Activated CD8-positive, alpha-beta T cell treated with anti-CD3 and anti-CD28 coated beads for 36 hours (primary cell): ENCODE measurements at places on chromosomes 6 and 20. TPM values are rescaled to one million over a fixed set of nuclear protein-coding genes. Genes with fewer than 3 reads are reported as not detected.

Gene C6orf163
- 1.4 TPM for total RNA-seq

Gene VGLL2
- total RNA-seq, result not detected

Gene PPP1R16B
- 74.9 TPM for total RNA-seq

Gene PRND
- not detected for total RNA-seq

Gene BTN1A1
- total RNA-seq, result not detected

DNA sequence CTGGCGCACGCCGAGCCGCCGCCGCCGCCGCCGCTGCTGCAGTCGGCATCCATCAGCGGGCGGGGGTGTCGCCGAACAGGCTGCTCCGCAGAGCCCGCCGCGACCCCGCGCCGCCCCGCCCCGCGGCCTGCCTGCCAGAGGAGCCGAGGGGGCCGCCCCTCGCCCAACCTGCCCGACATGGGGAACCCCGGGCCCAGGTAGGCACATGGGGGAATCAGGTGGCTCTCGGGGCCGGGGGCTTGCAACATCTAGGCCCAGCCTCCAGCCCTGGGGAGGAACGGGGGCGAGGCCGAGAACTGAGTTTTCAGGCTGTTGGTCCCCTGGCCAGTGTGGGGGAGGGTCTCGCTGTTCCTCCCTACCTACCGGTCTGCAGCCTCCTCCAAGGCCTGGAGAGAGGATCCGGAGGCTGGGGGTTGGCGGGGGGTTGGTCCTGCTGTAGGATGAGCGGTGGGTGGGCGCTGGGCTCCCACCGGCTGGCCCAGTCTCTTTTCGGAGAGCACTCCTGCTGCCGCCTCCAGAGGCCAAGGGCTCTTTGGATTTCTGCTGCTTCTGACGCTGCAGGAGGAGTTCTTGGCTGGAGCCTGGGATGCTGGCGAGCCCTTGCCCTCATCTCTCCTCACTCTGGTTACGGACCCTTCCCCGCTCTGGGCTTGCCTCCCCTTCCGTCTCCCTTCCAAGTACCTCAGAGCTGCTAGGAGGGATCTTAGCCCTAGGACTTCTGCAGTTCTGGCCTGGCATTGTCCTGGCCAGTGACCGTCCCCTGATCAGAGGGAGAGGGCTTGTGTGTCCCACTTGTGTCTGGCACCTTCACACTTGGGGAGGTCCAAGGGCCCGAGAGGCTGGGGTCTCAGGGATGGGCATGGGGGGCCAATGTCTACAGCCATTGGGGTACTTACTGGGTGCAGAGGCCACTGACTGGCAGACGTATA, at the start of gene EPB41L1:
EPB41L1 (plus strand) TSS at position 41 of the 929 bp plus-strand sequence. CDS start 19,038 bp downstream, outside the sequence.
- H3K27me3 ChIP-seq, result peaks cover 16% of the 10 kb centered on the region
- peak within 1 kb of the TSS; percentile 45 for H3K4me3 ChIP-seq
- no peak within 1 kb of the TSS for H3K27ac ChIP-seq
- no peaks in the 10 kb centered on the region for H3K36me3 ChIP-seq
- peaks cover 5% of the 10 kb centered on the region for H3K4me1 ChIP-seq

- H3K36me3 ChIP-seq, result peaks cover 3% of the 10 kb centered on the region
- H3K27me3 ChIP-seq, result no peaks in the 10 kb centered on the region
- H3K4me1 ChIP-seq, result peaks cover 19% of the 10 kb centered on the region
- no peak overlapping the region for H3K27ac ChIP-seq
Observed at GRCh38 chr6:143647191-143647590, 30.6 kb upstream of the PHACTR2 start.

DNA sequence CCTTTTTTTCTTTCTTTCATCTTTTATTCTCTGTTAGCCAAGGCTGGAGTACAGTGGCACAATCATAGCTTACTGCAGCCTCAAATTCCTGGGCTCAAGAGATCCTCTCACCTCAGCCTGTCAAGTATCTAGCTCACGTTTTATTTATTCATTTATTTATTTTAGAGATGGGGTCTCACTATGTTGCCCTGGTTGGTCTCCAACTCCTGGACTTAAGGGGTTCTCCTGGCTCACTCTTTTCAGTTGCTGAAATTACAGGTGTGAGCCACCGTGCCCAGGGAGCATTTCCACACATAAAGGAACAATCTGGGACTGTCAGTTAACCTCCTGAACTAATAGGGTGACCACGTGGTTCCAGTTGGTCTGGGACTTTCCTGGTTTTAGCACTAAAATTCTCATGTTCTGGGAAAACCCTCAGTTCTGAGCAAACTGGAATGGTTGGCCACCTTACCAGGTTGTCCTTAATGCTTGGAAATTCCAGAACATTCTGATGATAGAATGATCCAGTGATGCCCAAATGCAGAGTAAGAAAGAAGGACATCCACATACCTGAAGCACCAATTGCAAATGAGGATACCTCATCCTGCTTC, 105.5 kb upstream of the ZNF217 start:
- no peak overlapping the region for H3K4me3 ChIP-seq
- peaks cover 1% of the 10 kb centered on the region for H3K36me3 ChIP-seq
- no peak overlapping the region for H3K27ac ChIP-seq
- no peaks in the 10 kb centered on the region for H3K27me3 ChIP-seq
- H3K4me1 ChIP-seq, result peaks cover 18% of the 10 kb centered on the region

DNA sequence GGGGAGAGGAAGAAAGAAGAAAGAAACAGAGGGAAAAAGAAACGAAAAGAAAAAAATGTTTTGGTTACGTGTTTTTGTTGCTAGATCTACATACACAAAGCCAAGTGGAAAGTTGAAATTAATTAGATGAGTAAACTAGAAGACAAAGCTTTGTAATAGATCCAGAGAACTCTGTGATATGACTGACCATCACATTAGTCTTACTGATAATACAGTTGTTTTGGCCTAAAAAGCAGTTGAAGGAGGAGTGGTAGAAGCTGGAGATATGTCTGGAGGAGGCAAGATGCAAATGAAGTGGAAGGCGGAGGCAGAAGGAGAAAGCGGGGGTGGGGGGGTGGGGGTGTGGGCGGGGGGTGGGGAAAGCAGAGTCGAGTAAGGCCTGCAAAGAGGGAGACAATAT, 500.1 kb upstream of the ID4 start:
- H3K27ac ChIP-seq, result no peak overlapping the region
- no peaks in the 10 kb centered on the region for H3K36me3 ChIP-seq
- no peaks in the 10 kb centered on the region for H3K27me3 ChIP-seq
- DNase-seq, result no peak
- no peaks in the 10 kb centered on the region for H3K4me1 ChIP-seq
- H3K4me3 ChIP-seq, result no peak overlapping the region

DNA sequence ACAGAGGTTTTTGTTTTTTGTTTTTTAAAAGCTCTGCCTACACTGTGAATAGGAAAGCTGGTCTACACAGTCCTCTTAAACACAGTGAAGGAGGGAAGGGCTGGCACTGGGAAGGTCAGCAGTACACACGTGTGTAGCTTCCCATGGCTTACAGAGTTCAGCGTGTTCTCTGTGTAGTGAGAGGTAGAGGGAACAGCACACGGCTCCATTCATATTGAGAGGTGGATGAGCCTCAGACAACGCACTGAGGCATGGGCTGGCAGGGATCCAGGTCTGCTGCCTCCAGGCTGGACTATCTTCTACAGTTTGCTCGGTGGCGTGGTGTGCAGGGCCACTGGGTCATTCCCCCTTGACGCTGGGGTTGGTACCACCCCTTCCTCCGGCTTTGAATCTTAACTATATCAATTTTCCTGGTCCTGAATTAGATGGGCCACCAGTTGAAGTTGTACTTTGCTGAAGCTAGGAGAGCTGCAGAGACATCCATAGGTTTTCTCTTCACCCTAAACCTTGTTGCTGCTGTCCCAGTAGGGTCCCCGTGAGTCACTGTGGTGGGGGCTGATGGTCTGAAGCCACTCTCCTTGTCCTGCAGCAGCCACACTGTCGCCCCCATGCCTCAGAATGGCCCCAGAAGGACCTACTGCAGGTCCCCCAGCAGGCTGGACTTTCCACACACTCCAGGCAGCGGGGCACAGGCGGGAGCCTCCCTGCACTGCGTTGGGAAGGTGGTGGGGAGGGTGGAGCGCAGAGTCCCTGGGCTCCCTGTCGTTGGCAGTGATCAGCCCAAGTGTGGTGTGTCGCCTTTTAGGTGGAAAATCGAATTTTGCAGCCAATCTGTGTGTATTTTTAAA, 2.0 kb downstream of the ARFGAP1 start:
- H3K27ac ChIP-seq, result no peak overlapping the region
- peaks cover 5% of the 10 kb centered on the region for H3K36me3 ChIP-seq
- H3K4me1 ChIP-seq, result peaks cover 21% of the 10 kb centered on the region
- DNase-seq, result no peak
- H3K4me3 ChIP-seq, result peak overlapping the region; percentile 14
- no peaks in the 10 kb centered on the region for H3K27me3 ChIP-seq

GRCh38 chr20:57593134-57593886, 26.9 kb downstream of the ZBP1 start:
- H3K4me1 ChIP-seq, result no peaks in the 10 kb centered on the region
- no peaks in the 10 kb centered on the region for H3K36me3 ChIP-seq

- no peak overlapping the region for H3K27ac ChIP-seq
- peaks cover 9% of the 10 kb centered on the region for H3K4me1 ChIP-seq
- H3K36me3 ChIP-seq, result peaks cover 1% of the 10 kb centered on the region
- no peak for DNase-seq
- H3K27me3 ChIP-seq, result no peaks in the 10 kb centered on the region
Observed at GRCh38 chr6:35015996-35016395, 125.1 kb downstream of the TCP11 start.

DNA sequence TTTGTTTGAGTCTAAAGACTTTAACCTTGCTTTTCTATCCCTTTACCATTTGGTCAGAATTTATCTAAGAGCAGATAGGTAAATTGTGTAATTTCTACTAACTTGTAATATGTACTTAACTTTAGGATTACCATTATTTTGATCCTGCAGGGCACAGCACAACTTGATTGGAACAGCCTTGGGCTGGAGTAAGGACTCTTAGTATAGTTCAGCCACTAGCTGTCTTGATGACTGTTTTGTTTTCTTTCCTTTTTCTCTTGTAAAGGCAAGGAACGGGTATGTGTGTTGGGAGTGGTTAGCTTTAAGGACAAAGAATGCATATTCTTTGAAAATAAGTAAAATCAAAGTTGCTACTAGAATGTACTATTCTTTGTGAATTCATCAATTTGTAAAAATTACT, 203.2 kb downstream of the ZFAND3 start:
- no peaks in the 10 kb centered on the region for H3K27me3 ChIP-seq
- peaks cover 29% of the 10 kb centered on the region for H3K4me1 ChIP-seq
- no peak for DNase-seq
- no peak overlapping the region for H3K4me3 ChIP-seq
